ENCODE measurements at places on chromosomes 1 and 21.
A peak's percentile ranks its signal among the peaks of the same experiment; 100 is the strongest.

GRCh38 chr1:181296180-181296579, 187.1 kb upstream of the CACNA1E start:
- no peak for DNase-seq

- no peak for DNase-seq
Observed at GRCh38 chr1:113459279-113459678, 69.0 kb downstream of the MAGI3 start.

- peak; percentile 30 for DNase-seq
Observed at GRCh38 chr1:175192111-175192629, 406 bp downstream of the KIAA0040 start.

DNA sequence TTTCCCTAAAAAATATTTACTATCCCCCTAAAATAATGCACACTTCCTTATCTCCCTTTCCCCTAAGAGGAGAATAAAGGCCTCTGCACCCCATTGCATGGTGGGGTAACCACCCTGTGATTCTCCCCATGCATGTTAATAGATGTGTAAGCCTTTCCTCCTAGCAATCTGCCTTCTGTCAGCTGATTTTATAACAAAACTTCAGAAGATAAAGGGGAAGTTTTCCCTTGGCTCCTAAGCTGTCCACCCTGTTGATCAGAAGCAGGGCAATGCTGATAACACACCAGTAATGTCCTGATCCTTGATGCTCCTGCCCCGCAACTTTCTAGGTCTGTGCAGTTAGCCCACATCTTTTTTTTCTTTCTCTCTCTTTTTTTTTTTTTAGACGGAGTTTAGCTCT, 11.4 kb upstream of the RNF187 start:
- no peak for DNase-seq

- DNase-seq = peak; percentile 26
Observed at GRCh38 chr1:101506541-101507164, 269.8 kb downstream of the S1PR1 start.

GRCh38 chr1:170085091-170085490, 10.6 kb upstream of the KIFAP3 start:
- no peak for DNase-seq

DNA sequence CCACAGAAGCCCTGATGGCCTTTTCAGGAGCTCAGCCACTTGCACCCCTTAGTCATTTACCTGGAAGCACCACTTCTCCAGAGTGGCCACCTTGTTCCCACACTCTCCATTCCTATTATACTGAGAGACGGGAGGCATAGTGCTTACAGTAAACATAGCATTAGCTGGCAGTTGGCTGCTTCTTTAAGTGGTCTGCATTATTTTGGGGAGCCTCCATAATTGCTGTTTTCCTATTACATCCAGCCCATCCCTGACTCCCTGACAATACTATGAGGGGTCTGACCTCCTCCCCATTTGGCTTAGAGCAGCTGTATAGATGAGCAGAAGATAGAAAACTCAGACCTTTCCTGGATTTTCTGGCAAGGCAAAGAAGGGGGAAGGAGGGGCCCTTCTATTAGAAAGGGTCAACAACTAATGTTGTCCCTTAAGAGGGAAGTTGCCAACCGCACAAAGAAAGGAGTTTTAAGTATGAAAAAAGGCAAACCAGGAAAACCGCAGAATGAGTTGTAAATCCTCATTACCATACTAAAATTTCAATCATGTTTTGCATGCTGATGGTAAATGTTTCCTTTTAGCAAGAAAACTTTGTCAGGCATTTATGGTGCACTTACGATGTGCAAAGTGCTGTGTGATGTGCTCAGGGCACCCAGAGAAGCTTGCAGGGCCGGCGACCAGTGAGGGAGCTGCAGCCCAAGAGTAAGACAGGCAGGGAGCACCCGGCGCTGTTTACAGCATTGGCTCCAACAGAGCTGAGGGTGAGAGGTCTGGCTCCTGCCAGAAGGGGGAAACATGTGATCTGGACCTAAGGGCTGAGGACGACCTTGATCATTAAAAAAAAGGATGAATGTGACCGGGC, 167.3 kb downstream of the ZZZ3 start:
- no peak for DNase-seq

GRCh38 chr1:46034601-46035516, 97.6 kb downstream of the PIK3R3 start:
- no peak for DNase-seq

- no peak for DNase-seq
Observed at GRCh38 chr1:47569681-47570470, 132.0 kb downstream of the FOXD2 start.

DNA sequence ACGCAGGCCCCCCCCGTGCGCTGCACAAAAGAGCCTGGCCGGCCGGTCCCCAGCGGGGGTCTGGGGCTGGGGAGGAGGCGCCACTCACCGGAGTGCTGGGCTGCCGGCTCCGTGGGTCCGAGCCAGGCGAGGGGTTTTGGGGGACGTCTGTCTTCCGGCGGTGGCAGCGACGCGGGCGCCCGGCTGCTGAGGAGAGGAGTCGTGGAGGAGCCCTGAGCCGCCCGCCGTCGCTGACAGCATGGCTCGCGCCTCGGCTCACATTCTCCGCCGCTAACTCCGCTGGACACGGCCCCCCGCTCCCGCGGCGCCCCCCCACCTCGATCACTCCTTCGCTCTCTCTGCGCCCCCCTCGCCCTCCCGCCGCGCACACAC, 649 bp downstream of the AHDC1 start:
- no peak for DNase-seq

DNA sequence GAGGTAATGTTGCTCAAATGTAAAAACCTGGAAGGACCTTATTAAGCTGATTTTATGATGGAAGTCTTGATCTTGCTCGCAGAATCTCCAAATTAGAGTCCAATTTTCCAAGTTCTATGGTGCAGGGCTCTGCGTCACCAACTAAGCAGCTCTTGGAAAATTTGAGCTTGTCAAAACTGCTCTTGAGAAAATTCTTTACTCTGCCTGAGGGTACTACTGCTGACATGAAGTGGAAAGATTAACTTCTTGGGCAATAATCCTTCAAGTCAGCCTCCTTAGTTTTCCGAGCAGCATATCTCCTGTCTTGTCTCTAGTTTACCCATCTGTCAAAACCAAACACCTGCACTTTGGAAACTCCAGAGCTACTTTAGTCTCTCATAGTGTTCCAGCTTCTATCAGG, 293.7 kb downstream of the KCTD3 start:
- DNase-seq = no peak

DNA sequence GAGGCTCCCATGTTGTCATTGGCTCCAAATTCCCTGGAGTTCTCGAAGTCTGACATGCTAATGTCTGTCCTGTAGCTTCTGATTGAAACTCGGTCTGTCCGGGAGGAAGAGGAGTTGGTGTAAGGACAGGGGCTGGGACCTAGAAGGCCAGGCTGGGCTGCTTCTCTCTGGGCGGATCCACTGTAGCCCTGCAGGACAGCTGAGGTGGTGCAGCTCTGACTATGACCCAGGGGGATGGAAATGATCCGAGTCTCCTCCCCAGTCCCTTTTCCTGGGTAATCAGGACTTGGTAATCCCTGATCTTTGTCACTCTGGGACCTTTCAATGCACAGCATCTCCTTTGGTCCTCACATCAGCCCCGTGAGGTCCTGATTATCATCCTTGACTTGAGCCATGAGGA, 10.0 kb upstream of the FCMR start:
- DNase-seq = no peak

DNA sequence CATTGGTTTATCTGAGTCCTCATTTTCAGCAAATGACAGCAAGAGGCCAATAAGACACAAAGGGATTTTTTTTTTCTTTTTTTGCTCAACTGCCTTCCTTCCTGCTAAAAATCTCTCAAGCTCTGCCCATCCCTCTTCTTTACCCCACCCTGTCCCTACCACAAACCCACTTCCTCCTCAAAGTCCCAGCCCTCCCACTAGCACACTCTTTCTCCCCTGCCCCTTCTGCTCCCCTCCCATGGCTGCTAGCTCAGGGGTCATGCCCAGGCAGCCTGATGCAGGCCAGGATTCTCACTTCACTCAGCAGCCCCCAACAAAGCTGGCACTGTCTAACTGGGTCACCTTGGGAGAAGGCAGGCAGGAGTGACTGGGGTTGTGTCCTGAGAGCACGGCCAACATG, 28.8 kb upstream of the PPP2R5A start:
- no peak for DNase-seq

GRCh38 chr1:180215856-180216625, 14.0 kb upstream of the LHX4 start:
- no peak for DNase-seq

DNA sequence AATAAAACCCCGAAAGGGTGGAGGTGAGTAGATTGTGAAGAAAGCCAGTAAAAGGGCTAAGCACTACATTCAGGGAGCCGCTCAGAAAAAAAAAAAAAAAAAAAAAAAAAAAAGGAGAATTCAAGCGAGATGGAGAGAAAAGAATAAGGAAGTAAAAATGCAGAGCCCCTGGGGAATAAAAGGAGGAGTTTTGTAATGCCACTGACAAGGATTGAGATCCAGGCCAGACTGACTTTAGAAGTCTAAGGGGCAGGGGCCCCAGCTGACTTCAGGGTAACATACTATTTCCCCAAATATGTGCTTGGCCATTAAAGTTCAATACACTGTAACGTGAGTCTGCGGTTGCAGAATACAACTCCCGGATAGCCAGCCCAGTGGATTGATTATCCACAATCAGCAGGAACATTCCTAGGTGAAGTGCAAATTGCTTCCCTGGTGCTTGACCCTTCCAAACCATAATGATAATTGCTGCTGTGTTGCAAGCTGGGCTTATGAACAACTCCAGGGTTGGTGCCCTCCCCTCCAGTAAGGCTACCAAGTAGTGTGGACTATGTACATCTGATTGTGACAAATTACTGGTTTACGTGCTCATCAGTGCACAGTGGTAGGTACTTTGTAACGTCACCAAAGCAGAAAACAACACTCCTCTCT, 30.7 kb upstream of the RRP15 start:
- DNase-seq = no peak

GRCh38 chr1:234606784-234607108, 3.2 kb downstream of the IRF2BP2 start:
- DNase-seq = no peak

GRCh38 chr1:201322653-201323510, 39.6 kb downstream of the PKP1 start:
- no peak for DNase-seq

DNA sequence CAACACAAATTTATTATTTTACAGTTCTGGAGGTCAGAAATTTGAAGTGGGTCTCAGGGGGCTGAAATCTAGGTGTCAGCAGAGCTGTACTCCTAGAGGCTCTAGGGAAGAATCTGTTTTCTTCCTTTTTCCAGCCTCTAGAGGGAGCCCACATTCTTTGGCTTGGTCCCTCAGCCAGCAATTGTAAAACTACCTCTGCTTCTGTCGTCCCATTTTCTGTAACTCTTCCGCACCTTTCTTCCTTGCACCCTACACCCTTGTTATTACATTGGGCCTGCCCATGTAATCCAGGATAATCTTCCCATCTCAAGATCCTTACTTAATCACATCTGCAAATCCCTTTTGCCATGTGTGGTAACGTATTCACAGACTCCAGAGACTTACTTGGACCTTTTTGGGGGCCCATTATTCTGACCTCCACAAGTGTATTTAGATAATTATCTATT, 24.8 kb upstream of the THEM4 start:
- peak; percentile 74 for DNase-seq

DNA sequence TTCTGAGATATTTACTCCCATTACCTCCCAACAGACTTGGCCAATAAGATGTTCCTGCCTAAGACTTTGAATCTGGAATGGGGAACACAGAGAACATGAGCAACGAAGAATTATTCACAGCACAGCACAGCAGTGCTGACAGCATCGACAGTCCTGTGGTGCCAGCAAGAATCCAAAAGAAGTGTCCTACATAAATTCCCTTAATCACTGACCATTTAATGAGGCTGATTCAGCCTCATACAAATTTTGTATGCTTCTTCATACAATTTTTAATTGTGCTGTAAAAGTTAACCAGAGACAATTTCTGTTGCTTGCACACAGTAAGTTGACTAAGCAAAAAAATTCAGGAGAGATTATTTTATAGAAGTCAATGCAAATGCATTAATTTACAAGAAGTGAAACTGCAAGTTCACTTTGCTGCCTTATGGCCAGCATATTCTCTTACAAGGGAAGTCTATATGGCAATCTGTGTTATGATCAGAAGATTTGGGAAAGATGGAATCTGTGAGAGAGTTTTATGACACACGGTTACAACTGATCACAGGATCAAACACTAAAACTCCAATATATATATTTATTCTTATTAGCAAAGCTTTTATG, 855.9 kb downstream of the LTN1 start:
- DNase-seq = no peak

DNA sequence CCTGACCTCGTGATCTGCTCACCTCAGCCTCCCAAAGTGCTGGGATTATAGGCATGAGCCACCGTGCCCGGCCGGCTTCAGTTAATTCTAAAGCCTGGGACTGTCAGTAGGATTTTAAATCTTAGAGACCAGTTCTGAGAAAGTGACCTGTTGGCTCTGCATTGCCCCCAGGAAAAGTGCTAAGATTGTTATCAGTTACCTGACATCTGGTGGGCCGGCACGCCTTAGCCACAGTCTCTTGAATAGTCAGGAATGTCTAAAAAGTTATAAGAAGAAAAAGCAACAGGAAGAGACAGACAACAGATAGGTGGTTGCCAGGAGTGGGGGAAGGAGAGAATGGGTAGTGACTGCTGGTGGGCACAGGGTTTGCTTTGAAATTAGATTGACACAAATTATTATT, 35.1 kb downstream of the RABGAP1L start:
- DNase-seq = no peak

GRCh38 chr1:210129759-210130158, 102.8 kb upstream of the SERTAD4 start:
- DNase-seq = no peak

- DNase-seq = no peak
Observed at GRCh38 chr21:27221077-27221476, 254.2 kb upstream of the ADAMTS5 start.

DNA sequence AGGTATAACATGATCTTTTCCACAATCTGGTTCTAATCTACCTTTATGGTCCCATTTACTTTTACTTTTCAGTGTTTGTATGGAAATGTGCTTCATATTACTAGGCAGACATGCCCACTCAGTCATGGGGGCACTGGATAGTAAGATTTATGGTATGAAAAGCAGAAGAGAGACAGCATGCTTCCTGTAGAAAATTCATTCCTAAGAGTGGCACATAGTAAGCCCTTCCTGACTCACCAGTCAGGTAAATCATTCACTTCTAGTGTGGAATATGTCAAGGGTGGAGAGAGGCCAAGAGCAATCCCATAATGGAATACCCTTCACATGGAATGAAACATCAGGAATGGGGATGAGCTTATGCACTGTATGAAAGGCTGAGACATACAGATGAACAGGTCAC, 49.5 kb upstream of the BCL10 start:
- DNase-seq = no peak

DNA sequence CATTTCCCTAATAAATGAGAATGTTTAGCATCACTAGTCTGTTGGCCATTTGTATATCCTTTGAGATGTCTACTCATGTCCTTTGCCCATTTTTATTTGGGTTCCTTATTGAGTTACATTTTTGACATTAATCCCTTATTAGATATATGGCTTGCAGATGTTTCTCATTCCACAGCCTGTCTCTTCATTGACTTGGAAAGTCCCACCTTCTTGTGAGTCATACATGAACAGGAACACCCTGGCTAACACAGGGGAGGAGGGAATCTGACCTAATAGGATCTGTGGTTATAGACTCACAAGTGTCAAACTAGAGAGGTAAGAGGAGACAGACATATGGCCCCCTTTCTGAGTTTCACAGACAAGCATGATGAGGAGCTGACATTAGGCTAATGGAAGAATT, 11.5 kb downstream of the ZP4 start:
- no peak for DNase-seq
